Brain microvascular endothelial cell (primary cell): ENCODE measurements at places on chromosomes 2 and 18.

GRCh38 chr2:217948897-217949296 is 53.9 kb downstream of the TNS1 start:
- no peak for DNase-seq

- no peak for DNase-seq
These were observed 485.1 kb upstream of the SETBP1 start for GRCh38 chr18:44195394-44196140.

GRCh38 chr18:272650-273049 is 4.8 kb upstream of the THOC1 start:
- DNase-seq: no peak

DNA sequence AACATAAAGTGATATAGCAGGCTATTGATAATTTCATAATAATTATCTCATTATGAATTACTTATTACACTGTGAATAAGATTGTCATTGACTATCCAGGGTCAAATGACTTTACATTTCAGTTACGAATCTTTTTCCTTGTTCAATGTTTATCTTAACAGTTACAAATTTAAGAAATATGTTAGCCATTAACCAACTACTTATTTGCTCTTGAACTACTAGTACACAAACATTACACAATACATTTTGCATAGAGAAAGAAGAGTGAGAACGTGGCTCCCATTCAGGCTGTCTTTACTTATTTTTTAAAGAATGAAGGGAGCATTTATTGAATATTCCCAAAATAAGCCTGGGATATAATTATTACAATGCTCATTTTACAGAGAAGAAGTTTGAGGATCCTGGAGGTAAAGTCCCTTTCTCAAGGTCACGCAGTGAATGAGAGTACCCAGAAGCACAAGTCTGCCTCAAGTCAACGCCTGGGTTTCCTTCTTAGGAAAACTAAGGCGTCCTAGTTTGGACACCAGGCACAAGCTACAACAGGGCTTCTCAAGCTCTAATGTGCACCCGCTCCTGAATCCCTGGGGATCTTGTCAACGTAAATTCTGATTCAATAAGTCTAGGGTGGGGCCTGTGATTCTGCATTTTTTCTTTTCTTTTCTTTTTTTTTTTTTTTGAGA is 164.2 kb downstream of the FIGN start:
- DNase-seq: no peak

DNA sequence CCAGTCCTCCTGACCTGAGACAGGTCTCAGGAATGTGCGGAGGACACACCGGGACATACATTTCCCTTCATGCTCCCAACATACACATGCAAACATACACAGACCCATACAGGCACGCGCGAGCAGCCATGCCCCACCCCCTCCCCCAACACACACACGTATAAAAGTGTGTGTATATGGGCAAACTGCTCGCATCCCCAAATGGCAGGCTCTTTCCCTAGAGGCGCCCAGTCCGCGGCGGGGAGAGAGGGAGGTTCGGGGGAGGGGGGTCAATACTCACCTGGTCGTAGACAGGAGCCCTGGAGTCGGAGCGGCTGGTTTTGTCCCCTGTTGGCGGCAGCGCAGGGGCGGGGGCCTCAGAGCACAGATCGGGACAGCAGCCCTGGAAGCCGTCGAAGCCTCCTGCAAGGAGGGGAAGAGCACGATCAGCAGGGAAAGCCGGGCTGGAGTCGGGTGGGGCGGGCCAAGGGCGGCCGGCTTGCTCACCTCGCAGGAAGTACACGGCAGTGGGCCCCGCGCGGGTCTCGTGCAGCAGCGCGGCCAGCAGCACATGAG is 682 bp downstream of the DUSP2 start:
- DNase-seq: peak; percentile 7

GRCh38 chr2:3469486-3469885 is 49.8 kb downstream of the ADI1 start:
- DNase-seq: no peak

DNA sequence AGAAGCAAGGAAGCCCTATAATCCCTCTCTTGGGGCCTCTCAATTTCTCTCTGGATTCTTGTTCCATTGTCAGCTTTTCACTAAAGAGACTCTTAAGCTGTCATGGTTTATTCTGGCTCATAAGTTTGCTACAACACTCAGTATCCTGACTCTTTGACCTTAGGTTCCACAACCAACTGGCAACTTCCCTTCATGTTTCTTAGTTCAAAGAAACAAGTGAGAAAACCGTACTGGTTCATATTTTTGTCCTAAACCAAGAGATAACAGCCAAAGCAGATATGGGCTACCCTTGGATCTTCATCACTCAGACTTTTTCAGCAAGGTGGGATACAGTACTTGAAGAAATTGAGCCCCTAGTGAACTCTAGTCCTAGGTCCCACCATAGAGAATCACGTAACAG is 109.9 kb upstream of the CRIM1 start:
- DNase-seq: no peak

DNA sequence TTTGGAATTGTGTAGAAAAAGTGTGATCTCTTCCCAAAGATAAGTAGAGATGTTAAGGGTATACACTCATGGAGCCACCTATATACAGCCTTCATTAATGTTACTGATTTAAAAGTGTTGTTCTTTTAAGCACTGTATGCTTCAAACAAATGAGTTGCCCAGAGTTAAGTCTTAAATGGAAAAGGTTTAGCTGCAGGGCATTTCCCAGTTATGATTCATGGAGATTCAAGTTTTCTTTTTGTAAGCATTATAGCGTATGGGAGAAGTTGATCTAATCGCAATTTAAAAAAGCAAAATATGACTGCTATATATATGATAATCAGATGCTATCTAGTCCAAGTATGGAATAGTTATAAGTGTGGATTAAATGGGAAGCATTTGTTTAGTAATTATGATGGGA is 4.8 kb downstream of the PDK1 start:
- DNase-seq: no peak

GRCh38 chr2:235981631-235982030 is 186.6 kb downstream of the GBX2 start:
- no peak for DNase-seq

- DNase-seq: no peak
These were observed 182.4 kb upstream of the ERBB4 start for GRCh38 chr2:212721026-212721451.

GRCh38 chr2:63053889-63054602 is 3.4 kb downstream of the OTX1 start:
- DNase-seq: no peak

- DNase-seq: no peak
These were observed 35.6 kb upstream of the PNPT1 start for GRCh38 chr2:55729136-55729685.

DNA sequence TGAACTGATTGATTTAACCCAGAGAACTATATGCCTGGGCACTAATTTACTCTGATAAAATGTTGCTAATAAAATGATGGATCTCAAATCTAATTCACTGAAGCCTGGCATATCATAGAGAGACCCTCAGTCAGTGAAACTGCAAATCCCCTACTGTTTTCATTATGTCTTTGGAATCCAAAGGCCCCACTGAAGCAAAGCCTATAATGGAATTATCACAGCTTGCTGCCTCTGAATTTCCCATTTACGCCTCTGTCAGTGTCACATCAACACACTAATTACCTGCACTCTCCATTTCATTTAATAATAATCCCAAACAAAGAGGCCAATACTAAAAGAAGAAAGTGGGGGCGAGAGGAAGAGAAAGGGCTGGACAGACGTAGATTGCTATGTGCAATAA is 470.9 kb downstream of the MBD2 start:
- no peak for DNase-seq
